ENCODE measurements at places on chromosomes 1 and 21. TPM values are rescaled to one million over a fixed set of nuclear protein-coding genes. Genes with fewer than 3 reads are reported as not detected.

DNA sequence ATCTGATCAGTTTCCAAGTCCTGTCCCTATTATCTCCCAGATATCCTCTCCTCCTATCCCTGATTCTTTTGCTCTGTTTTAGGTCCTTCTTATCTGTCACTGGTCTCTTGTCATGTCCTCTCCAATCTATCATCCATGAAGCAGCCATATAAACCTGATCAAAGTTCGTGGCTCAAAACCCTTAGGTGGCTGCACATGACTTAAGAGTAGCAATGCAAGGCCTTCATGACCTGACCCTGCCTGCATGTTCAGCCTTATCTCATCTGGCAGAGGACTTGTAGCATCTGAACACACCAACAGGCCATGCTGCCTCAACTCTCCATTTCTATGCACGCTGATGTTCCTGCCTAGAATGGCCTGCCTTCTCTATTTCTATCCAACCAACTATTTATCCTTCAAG lies 65.2 kb downstream of the NOS1AP start:
- no peak for DNase-seq

GRCh38 chr1:165879946-165880345 lies 52.5 kb downstream of the UCK2 start:
- no peak for DNase-seq

DNA sequence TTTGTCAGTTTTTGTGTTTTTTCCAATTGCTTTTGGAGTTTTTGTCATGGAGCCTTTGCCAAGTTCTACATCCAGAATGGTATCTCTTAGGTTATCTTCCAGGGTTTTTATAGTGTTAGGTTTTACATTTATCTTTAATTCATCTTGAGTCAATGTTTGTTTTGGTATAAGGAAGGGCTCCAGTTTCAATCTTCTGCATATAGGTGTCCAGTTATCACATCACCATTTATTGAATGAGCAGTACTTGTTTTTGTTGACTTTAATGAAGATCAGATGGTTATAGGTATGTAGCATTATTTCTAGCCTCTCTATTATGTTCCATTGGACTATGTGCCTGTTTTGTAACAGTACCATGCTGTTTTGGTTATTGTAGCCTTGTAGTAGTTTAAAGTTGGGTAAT lies 1233.1 kb downstream of the PLA2G4A start:
- DNase-seq, result no peak

DNA sequence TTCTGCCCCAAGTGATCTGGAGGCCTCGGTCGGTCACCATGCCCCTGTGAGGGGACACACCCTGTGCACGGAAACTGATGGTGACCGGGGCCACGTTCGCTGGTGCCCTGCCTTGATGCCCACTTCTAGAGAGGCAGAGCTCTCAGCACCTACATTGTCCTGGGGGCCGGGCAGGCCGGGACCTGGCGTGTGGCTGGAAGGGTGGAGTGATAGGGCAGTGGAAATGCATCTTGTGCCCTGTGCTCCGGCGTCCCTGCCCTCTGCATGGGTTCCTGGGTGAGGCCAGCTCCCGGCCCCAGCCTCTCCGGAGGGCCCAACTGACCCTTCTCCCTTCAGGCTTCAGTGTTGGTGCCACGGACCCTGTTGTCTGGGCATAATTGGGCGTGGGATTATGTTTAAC lies 11.0 kb upstream of the UMODL1 start:
- no peak for DNase-seq

DNA sequence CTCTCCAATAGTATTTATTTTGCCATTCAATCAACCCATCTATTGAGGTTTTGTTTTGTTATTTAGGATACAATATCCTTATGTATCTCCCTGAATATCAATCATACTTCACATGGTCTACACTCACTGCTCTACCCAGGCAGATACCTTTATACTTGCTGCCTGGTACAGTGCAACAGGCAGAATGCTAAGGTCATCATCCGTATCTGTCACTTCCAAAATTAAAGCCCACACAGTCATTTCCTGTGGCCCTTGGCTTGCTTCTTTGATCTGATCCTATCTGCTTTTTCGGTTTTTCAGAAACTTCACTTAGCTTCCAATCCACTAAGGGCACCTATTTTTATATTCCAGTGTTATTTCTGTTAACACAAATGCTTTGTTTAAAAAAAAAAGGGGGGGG lies 22.3 kb upstream of the ZZZ3 start:
- DNase-seq, result no peak

Gene PTPN7
- polyA plus RNA-seq, result 1.1 TPM

Measured in left lung (tissue), 14 donors.